ENCODE measurements at places on chromosomes 6 and 20.
A peak's percentile ranks its signal among the peaks of the same experiment; 100 is the strongest.

DNA sequence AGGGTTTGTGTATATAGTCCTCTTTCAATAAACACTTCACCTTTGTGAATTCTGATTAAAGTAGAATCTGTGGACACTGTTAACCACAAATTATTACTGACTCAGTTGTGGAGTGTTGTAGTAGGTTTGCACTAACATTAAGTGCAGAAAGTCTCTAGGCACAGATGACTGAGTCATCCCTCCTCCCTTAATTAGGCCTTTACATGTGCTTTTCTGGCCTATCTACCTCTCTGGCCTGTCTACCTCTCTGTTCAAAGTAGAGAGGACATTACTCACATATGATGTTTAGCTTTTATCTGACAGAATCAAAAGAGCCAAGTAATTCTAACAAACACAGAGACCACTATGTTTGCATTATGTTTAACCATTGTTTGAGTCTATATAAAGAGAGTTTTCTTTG lies 783.0 kb downstream of the TENT5A start:
- DNase-seq, result no peak

DNA sequence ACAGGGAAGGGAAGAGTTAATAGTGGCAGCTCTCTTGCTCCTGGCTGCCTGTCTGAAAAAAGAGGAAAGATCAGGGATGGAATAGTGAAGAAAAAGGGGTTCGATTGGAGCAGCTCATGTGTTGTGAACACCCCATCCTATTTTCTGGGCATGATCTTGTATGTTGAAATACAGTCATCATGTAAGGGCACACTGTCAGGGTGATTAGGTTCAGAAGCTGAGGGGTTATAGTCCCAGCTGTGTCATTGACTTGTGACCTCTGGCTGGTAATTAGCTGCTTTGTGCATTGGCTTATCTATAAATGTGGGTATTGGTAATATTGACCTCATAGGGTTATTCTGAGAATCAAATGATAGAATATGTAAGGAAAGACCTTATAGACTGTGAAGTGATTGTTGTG lies 30.1 kb downstream of the PHF20 start:
- no peak for DNase-seq

GRCh38 chr6:61950811-61951210 lies 335.2 kb downstream of the KHDRBS2 start:
- no peak for DNase-seq

GRCh38 chr6:34656378-34657036 lies 40.1 kb downstream of the ILRUN start:
- peak; percentile 45 for DNase-seq

DNA sequence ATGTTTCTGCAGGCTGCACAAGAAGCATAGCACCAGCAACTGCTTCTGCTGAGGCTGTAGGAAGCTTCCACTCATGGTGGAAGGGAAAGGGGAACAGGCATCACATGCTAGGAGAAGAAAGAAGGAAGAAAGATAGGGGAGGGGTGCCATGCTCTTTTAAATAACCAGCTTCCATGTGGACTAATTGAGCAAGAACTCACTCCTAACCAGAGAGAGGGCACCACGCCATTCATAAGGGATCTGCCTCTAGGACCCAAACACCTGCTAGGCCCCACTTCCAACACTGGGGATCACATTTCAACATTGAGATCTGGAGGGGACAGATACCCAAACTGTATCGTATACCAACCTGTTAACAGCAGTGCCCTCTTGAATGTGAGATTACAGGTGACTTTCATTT lies 46.9 kb upstream of the ARMC2 start:
- no peak for DNase-seq

DNA sequence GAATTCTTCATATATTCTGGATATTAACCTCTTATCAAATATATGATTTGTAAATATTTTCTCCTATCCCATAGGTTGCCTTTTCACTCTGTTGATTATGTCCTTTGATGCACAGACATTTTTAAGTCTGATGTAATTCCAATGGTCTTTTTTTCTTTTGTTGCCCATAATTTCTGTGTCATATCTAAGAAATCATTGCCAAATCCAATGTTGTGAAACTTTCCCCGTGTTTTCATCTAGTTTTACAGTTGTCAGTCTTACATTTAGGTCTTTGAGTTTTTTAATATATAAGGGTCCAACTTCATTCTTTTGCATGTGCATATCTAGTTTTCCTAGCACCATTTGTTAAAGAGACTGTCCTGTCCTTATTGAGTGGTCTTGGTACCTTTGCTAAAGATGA lies 111.5 kb downstream of the SESN1 start:
- no peak for DNase-seq
